ENCODE measurements at places on chromosomes 12 and 14.

- no peaks in the 10 kb centered on the region for H3K36me3 ChIP-seq
- peak; percentile 75 for DNase-seq
- peaks cover 40% of the 10 kb centered on the region for H3K27me3 ChIP-seq
- H3K27ac ChIP-seq, result no peak overlapping the region
Measured at GRCh38 chr14:22386924-22387775, 201.9 kb downstream of the DAD1 start.

- peak overlapping the region; percentile 64 for H3K4me3 ChIP-seq
- H3K36me3 ChIP-seq, result no peaks in the 10 kb centered on the region
- H3K4me1 ChIP-seq, result peaks cover 43% of the 10 kb centered on the region
- peaks cover 85% of the 10 kb centered on the region for H3K27me3 ChIP-seq
Measured at GRCh38 chr14:73238424-73238852, 1.1 kb downstream of the PAPLN start.

DNA sequence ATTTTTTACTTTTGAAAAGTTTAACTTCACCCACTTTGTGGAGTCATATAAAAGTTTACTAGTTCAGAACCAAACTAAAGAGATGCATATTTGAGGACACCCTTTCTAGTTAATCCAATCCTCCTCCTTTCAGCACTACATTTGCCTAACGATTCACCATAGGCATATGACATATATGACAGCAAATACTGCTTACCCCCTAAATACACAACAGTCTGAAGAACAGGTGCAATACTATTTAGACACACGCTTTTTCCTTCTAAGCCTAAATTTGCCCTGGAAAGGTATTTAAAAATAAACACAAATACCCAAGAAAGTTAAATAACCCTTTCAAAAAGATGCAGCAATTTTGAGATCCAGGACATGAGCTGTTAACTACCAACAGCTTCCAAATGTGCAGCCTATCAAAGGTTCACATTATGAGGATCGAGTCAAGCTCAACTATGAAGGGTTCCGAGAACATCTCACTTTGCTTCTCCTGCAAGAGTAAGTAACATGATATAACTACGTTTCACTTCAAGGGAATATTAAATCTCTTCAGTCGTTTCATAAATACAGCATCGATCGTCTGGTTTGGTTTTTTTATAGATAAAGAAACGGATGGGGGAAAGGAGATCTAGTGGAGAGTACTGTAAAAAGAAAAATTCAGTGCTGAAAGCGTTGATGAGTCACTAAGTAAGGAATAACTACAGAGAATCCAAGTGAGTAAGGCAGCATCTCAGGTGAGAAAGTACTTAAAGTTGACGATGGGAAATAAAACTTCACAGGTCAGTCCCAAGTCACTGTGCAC is 677 bp upstream of the AP4S1 start:
- no peaks in the 10 kb centered on the region for H3K27me3 ChIP-seq
- no peak for DNase-seq
- H3K4me1 ChIP-seq, result peaks cover 33% of the 10 kb centered on the region
- H3K36me3 ChIP-seq, result peaks cover 11% of the 10 kb centered on the region
- peak overlapping the region; percentile 77 for H3K4me3 ChIP-seq
- H3K27ac ChIP-seq, result peak overlapping the region; percentile 81

- H3K36me3 ChIP-seq, result no peaks in the 10 kb centered on the region
- no peaks in the 10 kb centered on the region for H3K27me3 ChIP-seq
- no peak for DNase-seq
- H3K27ac ChIP-seq, result no peak overlapping the region
- no peak overlapping the region for H3K4me3 ChIP-seq
Measured at GRCh38 chr12:79527473-79527872, 163.3 kb downstream of the PAWR start.

DNA sequence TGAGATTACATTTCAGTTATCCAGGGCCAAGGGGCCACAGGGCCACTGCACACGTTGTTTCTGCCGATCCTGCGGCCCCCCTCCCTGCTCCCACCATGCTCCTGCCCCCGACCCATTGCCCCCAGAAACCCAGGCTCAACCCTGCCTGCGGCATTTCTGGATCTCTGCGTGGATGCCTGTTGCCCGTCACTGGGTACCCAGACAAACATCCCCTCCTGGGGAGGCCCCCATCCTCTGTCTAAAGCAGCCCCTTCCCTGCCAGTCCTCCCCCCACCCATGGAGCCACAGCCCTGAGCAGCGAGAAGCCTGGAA is 326.4 kb upstream of the SFSWAP start:
- H3K4me1 ChIP-seq, result no peaks in the 10 kb centered on the region
- peaks cover 39% of the 10 kb centered on the region for H3K27me3 ChIP-seq
- H3K27ac ChIP-seq, result no peak overlapping the region
- peak; percentile 28 for DNase-seq
- H3K36me3 ChIP-seq, result no peaks in the 10 kb centered on the region
- no peak overlapping the region for H3K4me3 ChIP-seq

DNA sequence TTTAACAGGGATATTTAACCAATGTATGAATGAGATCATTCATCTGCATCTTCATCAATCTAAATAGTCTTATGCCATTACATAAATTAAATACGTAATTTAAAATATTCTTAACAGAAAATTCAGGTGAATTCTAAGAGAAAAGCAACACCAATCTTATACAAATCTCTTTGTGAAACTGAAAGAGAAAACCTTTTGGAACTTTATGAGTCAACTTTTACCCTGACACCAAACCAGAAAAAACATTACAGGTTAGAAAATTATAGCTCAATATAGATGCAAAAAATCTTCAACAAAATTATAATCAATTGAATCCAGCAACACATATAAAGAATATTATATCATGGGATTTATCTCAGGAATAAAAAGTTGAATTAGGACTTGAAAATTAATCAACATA is 3.4 kb downstream of the GLIPR1L1 start:
- H3K27me3 ChIP-seq, result peaks cover 5% of the 10 kb centered on the region
- peaks cover 2% of the 10 kb centered on the region for H3K36me3 ChIP-seq
- DNase-seq, result no peak
- H3K4me3 ChIP-seq, result no peak overlapping the region

- no peak for DNase-seq
- peaks cover 11% of the 10 kb centered on the region for H3K36me3 ChIP-seq
- peaks cover 7% of the 10 kb centered on the region for H3K4me1 ChIP-seq
- H3K4me3 ChIP-seq, result no peak overlapping the region
- H3K27ac ChIP-seq, result no peak overlapping the region
- H3K27me3 ChIP-seq, result no peaks in the 10 kb centered on the region
Measured at GRCh38 chr12:103774977-103775560, 66.0 kb downstream of the NT5DC3 start.

- no peak overlapping the region for H3K4me3 ChIP-seq
- no peaks in the 10 kb centered on the region for H3K27me3 ChIP-seq
- no peak overlapping the region for H3K27ac ChIP-seq
- no peaks in the 10 kb centered on the region for H3K4me1 ChIP-seq
Measured at GRCh38 chr14:63276492-63277342, 42.0 kb downstream of the GPHB5 start.

- no peak overlapping the region for H3K27ac ChIP-seq
- no peaks in the 10 kb centered on the region for H3K36me3 ChIP-seq
- H3K27me3 ChIP-seq, result no peaks in the 10 kb centered on the region
- H3K4me1 ChIP-seq, result peaks cover 17% of the 10 kb centered on the region
Measured at GRCh38 chr12:23831739-23832138, 117.7 kb downstream of the SOX5 start.

GRCh38 chr14:83290447-83290846 is 1756.8 kb upstream of the SEL1L start:
- no peak for DNase-seq
- peaks cover 2% of the 10 kb centered on the region for H3K36me3 ChIP-seq
- no peaks in the 10 kb centered on the region for H3K27me3 ChIP-seq
- no peak overlapping the region for H3K4me3 ChIP-seq
- H3K4me1 ChIP-seq, result peaks cover 12% of the 10 kb centered on the region

GRCh38 chr14:103508521-103509329 is 13.9 kb downstream of the CKB start:
- no peak overlapping the region for H3K4me3 ChIP-seq
- no peak for DNase-seq
- peaks cover 3% of the 10 kb centered on the region for H3K4me1 ChIP-seq
- H3K36me3 ChIP-seq, result peaks cover 31% of the 10 kb centered on the region
- H3K27ac ChIP-seq, result no peak overlapping the region
- no peaks in the 10 kb centered on the region for H3K27me3 ChIP-seq

DNA sequence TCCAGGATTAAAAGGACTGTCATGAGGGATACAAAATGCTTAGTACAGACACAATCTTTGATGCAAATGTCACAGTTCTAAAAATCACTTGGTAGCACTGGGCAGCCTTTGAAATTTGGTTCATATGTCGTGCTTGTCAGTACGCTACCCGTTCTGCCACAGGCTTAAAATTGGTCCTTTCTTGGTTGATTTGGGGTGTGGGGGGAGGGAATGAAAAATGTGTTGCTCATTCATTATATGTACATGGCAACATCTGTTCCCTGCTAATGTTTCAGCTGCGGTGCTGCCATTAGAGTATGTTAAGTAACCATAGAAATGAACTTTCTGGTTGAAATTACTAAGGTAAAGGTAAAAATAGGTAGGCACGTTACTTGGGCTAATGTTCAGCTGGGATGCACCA is 155.4 kb upstream of the ARHGAP5 start:
- H3K4me1 ChIP-seq, result peaks cover 2% of the 10 kb centered on the region
- H3K27ac ChIP-seq, result no peak overlapping the region
- DNase-seq, result no peak
- no peaks in the 10 kb centered on the region for H3K36me3 ChIP-seq
- H3K4me3 ChIP-seq, result no peak overlapping the region

- peaks cover 40% of the 10 kb centered on the region for H3K4me1 ChIP-seq
- H3K27me3 ChIP-seq, result no peaks in the 10 kb centered on the region
- DNase-seq, result no peak
- H3K36me3 ChIP-seq, result no peaks in the 10 kb centered on the region
- no peak overlapping the region for H3K27ac ChIP-seq
Measured at GRCh38 chr12:101858361-101858760, 19.0 kb upstream of the DRAM1 start.

- peak; percentile 53 for DNase-seq
- H3K4me1 ChIP-seq, result peaks cover 22% of the 10 kb centered on the region
- H3K27me3 ChIP-seq, result peaks cover 51% of the 10 kb centered on the region
- no peaks in the 10 kb centered on the region for H3K36me3 ChIP-seq
Measured at GRCh38 chr12:41188058-41188840, at the start of gene PDZRN4. Gene PDZRN4 (plus strand): TSS chr12:41188320.

DNA sequence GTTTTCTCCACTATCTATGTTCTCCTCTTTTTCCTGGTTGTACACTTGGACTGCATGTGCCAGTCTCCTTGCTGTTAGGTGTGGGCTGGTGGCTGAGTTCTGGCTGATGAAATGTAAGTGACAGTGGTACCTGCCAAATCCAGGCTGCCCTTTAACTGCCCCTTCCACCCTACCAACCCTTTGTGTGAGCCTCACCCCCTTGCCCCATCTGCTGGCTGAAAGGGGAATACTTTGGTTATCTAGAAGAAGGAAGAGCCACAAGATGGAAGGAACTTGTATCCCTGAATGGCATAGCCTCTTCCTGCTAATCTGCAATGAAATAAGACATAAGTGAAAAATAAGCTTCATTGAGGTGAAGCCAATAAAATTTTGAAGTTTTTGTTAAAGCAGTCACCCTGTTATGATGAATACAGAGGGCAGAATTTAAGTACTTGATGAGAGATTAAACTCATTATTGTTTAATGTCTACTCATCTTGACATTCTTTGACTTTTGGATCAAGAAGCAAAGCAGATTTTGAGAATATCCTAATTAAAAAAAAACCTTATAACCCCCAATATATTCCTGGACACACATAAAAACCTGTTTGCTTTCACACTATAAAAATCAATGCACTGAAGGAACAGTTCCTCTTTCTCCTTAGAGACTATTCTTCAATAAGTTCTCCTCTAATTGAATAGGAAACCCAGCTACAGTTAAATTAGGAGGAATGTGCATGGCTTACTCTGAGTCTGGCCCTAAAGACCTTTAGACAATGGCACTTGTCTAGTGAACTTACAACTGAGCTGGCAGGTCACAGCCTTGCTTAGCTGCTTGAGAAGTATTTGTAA is 262.6 kb upstream of the BTG1 start:
- no peaks in the 10 kb centered on the region for H3K36me3 ChIP-seq
- no peak overlapping the region for H3K4me3 ChIP-seq
- no peak overlapping the region for H3K27ac ChIP-seq
- DNase-seq, result no peak

- H3K27ac ChIP-seq, result no peak overlapping the region
- peaks cover 44% of the 10 kb centered on the region for H3K4me1 ChIP-seq
- H3K4me3 ChIP-seq, result peak overlapping the region; percentile 64
- no peaks in the 10 kb centered on the region for H3K36me3 ChIP-seq
Measured at GRCh38 chr14:73237786-73238423, 599 bp downstream of the PAPLN start.

DNA sequence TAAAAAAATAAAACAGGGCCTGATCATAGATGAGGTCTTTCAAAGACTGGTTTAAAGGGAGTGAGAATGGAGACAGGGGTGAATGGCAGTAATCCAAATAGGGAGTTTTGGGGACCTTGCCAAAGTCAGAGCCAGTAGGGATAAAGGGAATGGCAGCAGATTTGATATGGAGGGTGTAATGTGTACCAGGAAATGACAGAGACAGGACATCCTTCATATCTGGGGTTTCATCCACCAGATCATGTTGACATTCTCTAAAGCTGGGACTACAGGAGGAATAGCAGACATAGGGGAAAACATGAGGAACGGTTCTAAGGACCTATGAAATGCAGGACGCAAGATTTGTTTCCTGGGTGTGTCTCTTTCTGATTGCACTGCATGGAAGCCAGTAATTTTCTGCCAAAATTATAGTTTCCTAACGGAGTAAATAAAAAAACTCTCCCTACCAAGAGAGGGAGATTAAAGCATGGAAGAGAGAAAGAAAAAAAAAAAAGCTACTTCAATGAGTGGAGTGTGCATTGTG is 169.9 kb downstream of the PRKD1 start:
- DNase-seq, result no peak
- peaks cover 16% of the 10 kb centered on the region for H3K4me1 ChIP-seq
- no peaks in the 10 kb centered on the region for H3K27me3 ChIP-seq
- no peak overlapping the region for H3K4me3 ChIP-seq
- H3K27ac ChIP-seq, result no peak overlapping the region
- H3K36me3 ChIP-seq, result no peaks in the 10 kb centered on the region

GRCh38 chr14:105419195-105420091 is at the start of gene MTA1:
Gene MTA1 (plus strand): TSS chr14:105419827. CDS start chr14:105420036, 209 bp downstream.
- DNase-seq, result no peak
- H3K27ac ChIP-seq, result peak within 1 kb of the TSS; percentile 90
- peaks cover 2% of the 10 kb centered on the region for H3K36me3 ChIP-seq
- peak within 1 kb of the TSS; percentile 84 for H3K4me3 ChIP-seq

DNA sequence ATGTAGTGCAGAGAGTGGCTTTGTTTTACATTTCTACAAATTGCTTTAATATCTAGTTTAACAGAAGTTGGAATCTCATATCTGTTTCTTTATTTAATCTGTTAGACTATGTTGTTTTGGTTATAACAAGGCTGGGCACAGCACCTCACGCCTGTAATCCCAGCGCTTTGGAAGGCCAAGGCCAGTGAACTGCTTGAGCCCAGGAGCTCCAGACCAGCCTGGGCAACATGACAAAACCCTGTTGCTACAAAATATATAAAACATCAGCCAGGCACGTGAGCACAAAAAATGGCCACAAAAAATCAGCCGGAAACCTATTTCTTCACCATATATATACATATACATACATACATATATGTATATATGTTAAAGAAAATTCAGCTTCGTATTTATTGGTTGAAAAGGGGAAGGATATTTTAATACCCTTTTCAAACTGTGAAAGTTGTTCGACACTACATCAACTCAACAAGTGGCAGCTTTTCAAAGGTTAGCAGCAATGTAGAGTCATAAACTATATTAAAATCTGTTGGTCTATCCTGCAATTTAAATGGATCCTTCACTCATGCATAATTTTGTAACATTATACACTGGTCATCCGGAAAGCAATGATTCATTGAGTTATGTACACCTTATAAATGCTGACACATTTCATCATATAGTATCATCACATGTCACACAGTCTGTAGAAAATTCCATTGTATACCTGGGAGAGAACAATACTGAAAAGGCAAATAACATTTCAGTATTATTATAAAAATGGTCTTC is 7.1 kb downstream of the NR2C1 start:
- H3K4me1 ChIP-seq, result no peaks in the 10 kb centered on the region
- H3K27me3 ChIP-seq, result no peaks in the 10 kb centered on the region
- H3K4me3 ChIP-seq, result no peak overlapping the region
- H3K27ac ChIP-seq, result no peak overlapping the region
- H3K36me3 ChIP-seq, result peaks cover 16% of the 10 kb centered on the region
